ENCODE measurements at places on chromosomes 5 and 9.

GRCh38 chr5:159807586-159807985 lies 108.7 kb upstream of the ADRA1B start:
- DNase-seq: no peak

- DNase-seq: no peak
Measured at GRCh38 chr5:9058161-9058560, 487.7 kb downstream of the SEMA5A start.

DNA sequence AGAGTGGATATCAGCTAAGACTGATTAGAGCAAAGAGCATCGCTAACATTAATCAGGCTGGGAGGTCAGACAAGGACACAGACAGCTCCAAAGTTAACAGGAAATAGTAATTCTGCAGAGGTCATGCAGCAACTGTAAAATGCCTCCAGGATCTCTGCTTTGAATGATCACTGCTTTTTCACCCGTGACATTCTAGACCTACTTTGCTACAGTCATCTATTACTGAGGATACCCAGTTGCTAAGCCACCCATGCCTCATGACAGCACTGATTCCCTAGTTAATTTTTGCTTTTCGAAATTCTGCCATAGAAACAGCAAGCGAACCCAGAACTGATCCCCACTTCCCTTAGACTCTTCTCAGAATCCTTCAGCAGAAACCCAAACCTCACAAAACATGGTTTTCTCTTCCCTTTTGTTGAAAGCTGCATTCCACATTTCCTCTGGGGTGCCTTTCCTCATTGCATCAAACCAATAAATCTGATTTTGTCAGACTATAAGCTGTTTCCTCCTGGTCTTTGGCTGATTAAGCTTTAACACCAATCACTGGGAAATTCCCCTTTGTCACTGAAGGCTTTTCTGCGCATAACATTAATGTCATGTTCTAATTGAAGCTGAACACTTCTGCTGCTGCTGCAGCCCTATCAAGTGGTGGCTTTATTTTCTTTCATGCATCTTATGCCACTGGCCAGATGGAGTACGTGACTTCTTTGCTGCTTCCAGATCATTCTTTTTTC lies 201.1 kb upstream of the CHD1 start:
- no peak for DNase-seq

DNA sequence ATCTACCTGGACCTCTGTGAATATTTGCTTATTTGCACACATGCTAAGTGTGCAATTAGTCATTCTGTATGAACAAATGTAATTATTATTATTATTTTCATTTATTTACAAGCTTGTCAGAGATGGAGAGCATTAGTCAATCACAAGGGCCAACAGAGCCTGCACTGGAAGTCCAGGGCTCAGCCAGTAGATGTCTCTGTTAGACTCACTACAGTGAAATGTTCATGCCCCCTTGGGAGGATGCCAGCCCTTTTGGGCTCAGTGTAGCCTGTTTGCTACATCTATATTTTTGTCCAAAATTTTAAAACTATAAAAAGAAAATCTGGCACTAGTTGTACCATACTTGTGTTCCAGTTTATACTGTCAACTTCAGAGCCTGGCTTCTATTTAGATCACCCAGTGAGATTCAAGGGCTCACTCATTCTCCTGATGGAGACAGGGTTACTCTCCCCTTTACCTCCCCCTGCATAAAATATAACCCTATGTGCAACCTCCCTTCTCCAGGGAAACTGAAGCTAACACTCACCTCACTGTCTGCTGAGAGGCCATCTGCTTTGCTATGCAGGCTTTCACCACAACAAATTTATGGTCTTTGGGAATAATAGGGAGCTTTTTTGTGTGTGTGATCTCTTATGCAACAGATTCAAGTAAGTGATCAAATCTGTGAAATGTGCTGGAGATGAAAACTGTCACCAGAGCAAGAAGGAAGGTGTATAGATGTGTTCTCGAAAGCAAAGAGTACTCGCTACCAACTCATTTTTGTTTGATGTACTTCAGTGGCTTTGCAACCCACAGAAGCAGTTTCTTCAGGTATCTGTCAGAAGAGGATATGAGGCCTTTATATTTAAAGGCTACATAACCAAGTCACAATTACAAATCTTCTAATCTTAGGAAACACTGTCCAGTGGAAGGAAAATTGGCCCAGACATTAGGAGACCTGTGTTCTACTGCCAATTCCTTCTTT lies 99.9 kb upstream of the TLE4 start:
- DNase-seq: peak; percentile 53

- DNase-seq: peak; percentile 41
Measured at GRCh38 chr5:17218353-17219005, 1.0 kb downstream of the BASP1 start.

- no peak for DNase-seq
Measured at GRCh38 chr5:39605588-39606575, 181.1 kb upstream of the DAB2 start.

DNA sequence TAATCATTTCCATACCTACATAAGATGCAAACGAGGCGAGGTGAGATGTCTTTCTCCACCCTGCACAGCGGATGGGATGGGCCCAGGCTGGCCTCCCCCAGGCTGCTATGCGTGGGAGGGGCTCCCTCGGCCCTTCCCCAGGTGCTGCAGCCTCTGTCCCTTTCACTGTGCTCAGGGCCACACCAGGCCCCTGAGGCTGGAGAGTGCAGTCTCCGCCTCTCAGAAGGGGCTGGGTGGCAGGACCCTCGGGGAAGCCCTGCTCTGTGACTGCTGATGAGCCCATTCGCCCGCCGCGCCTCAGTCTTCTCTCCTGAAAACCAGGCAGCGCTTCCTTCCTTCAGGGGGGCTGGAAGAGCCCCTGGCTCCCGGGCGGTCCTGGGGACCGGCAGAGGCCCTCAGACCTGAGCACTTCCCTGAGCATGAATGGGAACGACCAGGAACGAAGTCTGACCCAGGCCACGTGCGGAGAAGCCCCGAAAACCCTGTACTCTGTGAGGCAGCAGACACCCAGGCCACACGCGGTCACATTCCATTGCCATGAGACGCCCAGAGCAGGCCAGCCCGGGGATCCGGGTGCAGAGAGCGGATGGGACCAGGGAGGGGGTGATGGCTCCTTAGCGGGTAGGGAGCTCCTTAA lies 21.9 kb upstream of the NOTCH1 start:
- no peak for DNase-seq

DNA sequence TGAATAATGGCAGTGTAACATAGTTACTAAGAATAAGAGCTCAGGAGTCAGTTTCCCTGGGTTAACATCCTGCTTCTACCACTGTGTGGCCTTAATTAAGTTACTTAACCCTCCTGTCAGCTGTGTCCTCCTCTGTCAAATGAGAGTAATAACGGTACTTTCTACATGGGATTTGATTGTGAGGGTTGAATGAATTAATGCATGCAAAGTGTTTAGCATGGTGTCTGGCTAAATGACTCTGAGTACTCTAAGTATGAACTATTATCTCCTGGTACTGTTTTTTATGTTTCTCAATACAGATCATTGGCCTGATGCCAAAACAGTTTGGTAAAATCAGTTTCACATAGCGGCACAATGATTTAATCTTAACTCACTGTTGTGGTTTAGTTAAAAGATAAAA lies 19.6 kb downstream of the ZNF131 start:
- DNase-seq: peak; percentile 29

GRCh38 chr9:108443741-108444140 lies 412.0 kb downstream of the ACTL7B start:
- DNase-seq: no peak

DNA sequence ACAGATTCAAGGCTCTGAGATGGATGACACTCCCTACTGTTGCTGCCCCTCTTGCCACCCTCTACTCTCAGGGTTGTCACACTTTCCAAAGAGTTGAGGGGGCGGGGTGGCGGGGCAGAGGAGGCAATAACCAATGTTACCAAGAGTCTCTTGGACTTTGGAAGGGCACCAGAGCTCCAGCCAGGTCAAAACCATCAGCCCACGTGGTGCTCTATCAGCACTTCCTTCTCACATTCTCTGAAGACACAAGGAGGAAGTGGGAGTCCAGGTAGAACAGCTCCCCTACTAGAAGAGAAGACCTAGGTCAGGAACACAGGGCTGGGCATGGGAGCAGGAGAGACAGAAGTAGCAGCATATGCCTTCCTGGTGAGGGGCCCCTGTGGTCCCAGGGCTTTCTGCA lies 33.0 kb upstream of the PIK3R1 start:
- no peak for DNase-seq

DNA sequence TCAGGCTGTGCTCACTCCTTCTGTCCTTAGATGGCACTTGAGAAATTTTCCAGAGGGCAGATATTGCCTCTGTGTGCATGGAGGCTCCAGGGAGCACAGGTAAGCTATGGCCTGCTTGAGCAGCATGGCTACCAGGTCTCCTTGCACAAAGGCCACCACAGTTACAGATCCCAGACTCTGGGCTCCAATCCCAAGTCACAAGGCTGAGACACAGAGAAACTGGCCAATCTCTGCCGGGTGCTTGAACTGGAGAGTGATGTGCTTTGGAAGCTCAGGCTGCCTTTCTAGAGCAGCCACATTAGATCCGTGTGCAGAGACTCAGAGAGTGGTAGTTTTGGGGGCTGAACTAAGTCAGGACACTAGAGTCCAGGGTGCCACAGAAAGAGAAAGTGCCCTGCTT lies 145.7 kb downstream of the SEMA6A start:
- no peak for DNase-seq

GRCh38 chr9:94805585-94805984 lies 79.1 kb downstream of the AOPEP start:
- DNase-seq: peak; percentile 94

- peak; percentile 46 for DNase-seq
Measured at GRCh38 chr5:7886849-7887475, 18.0 kb downstream of the MTRR start.

DNA sequence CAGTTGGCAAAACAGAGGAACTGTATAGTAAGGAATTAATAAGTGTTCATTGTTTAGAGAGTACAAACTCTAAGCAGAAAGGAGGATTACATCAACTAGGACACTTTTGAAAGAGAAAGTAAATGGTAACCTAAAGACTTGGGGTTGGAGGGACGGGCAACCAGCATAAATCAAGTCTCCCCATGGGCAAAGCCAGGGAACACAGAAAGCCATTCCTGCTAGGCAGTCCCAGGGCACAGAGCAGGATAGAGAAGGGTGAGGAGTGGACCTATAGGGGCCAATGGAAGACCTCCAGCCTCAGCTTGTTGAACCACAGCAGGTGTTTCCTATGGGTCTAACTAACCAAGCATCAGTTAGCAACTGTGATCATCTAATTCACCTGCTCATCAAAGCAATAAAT lies 9.2 kb upstream of the ERAP1 start:
- DNase-seq: no peak

DNA sequence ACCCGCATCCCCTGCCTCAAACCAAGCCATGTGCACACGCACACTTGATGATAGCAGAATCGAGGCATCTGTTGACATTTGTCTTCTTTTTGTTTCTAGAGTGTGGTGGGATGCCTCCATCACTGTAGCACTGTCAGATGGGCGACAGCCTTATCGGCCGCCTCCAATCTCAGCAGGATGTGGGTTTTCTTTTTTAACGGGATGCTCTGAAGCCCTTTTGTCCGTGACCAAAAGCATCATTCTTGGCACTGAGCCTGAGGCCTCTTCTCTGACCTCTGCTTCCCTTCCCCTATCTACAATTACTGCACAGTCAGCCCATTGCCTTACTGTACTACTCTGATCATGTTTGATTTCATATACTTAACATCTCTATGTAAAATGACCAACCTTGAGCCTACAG lies 78.3 kb downstream of the LMNB1 start:
- DNase-seq: no peak

- DNase-seq: no peak
Measured at GRCh38 chr9:133144904-133145851, 18.5 kb downstream of the GBGT1 start.

- DNase-seq: no peak
Measured at GRCh38 chr5:163718272-163718671, 212.9 kb downstream of the MAT2B start.

GRCh38 chr5:14397717-14398116 lies 183.9 kb upstream of the OTULINL start:
- peak; percentile 46 for DNase-seq

DNA sequence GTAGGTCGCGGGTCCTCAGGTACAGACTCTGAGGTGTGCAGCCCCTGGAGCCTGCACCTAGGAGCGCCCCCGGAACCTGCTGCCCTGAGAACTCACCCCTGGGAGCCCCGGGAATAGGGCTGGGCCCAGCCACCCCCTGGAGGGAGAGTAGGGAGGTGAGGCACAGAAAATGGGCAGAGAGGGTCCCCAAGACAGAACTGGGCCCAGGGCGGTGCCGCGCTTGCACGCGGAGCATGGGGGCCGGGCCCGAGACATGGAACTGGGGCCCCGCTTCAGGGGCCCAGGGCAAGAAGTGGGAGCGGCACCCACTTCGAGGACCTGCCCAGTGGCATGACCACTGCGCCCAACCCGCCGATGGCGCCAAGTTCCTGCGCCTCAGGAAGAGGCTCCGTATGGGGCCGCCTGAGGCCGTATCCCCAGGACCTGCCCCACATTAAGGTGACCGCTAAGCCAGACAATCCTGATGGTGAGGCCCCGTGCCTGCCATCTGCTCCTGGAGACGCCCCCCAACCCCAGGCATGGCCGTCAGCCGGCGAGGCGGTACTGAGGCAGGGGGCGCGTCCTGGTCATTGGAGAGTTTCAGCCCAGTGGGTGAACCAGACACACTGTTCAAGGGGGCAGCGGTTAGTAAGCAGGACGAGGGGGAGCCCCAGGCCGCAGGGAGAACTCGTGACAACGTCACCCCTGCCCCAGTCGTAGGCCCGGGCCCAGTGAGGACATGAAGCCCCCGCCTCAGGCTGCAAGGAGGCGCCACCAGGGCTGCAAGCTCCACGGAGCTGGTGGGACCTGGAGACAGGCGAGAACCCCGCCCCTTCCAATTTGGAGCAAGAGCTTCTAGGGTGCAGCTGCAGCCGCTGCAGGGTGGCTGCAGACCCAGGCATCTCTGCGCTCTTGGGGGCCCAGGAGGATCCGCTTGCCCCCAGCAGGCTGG lies 89.5 kb upstream of the PUM3 start:
- DNase-seq: no peak

DNA sequence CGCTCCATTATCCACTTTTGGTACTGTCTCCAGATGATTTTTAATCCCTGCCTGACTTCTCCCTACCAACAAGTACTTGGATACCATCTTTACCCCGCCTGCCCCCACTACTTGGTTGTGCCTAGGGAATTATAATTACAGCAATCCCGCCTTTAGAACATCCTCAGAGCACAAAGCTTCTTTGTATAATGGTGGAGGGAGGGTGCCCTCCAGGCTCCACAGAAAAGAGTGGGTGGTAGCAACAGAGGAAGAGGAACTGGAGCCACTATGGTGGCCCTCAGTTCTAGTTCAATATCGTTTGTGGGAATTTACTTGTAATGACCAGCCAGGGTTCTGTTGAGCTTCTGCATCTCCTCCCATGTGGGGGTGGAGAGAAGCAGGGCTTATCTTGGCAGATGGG lies 79.0 kb upstream of the RNF38 start:
- DNase-seq: no peak

DNA sequence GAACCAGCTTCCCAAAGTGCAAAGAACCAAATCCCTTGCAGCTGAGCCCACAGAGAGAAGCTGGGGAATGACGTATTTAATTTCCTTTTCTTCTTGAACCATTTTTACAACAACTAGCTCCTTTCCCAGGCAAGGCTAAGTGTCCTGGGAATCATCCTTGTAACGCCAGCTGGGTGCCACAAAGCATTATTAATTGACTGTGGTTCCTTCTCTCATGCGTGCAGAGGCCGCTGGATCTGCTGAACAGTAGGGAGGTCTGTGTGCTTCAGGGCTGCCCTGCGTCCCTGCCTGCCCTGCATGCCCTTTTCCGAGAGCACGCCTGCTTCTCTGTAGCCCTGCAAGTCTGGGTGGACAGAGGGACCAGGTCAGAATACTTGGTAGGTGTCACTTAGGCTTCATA lies 124.1 kb upstream of the OTULINL start:
- DNase-seq: no peak

Measured in AG09309 (cell line).